ENCODE measurements at places on chromosomes 12 and 14.

GRCh38 chr14:99996951-99997571, 68.2 kb upstream of the EVL start:
- no peak for DNase-seq

DNA sequence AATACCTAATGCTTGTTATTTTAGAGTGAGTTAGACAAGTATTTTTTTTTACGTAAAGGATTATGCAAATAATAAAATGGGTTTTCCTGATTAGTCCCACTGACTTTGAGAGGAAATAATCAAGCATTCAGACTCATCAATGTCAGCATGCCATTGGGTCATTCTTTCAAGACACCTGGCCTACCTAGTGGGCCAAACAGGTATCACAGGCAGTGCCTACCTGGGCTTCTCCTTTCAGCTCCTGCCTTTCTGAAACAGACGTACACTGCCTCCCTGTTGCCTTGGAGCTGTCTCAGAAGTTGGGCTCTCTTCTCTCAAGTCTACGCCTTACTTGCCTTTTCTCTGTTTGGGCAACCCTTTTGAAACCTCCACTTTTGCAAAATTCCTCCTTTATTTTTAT, 545.6 kb downstream of the SNAPC1 start:
- no peak for DNase-seq

DNA sequence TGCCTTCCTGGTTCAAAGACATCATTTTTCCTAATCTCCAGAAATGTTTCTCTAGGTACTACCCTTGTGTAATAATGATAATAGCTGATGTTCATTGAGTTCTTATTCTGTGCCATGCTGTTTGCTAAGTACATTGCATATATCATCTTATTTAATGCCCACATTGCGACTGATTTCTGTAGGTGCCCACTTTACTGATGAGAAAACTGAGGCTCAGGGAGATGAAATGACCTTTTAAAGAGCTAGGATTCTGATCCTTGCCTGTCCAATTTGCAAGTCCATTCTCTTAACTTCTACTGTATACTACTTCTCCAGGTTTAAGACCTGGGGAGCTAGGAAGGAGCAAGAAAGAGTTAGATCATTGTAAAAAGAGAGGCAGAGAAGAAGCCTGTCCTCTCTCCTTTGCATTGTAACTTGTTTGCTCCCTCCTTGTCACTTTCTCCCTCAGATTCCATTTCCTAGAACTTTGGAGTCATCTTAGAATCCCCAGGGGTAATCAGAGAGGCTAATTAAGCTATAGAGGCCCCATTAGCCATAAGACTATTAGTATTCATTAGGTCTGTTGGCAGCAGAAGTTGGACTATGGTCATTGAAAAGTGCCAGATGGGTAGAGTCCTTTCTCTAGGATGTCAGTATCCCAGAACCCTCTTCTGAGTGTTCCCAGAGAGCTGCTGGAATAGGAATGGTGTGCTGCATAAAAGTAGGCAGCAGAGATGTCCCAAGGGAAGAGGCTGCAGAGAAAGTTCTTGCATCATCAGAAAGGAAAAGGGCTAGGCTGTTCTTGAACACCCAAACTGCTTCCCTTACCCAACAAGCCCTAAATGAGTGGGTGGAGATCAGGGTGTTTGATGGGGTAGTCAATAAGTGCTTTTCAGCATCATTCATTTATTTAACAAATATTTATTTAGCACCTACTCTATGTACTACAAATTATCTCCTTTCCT, 3.1 kb downstream of the DGKA start:
- DNase-seq: no peak

DNA sequence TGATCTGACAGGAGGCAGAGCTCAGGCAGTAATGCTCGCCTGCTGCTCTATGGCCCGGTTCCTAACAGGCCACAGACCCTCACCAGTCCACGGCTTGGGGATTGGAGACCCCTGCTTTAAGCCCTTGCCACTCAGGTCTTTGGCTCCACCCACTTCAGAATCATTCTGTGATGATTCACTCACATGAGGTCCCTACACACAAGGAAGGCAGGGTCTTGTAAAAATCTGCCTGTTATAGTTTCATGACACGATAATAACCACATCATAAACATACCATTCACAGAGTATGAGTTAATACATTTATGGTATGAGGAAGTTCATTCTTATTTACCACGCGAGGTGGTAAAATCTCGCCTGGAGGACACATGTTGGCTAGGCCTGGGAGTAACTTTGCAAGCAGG, 29.0 kb upstream of the MAX start:
- peak; percentile 34 for DNase-seq

DNA sequence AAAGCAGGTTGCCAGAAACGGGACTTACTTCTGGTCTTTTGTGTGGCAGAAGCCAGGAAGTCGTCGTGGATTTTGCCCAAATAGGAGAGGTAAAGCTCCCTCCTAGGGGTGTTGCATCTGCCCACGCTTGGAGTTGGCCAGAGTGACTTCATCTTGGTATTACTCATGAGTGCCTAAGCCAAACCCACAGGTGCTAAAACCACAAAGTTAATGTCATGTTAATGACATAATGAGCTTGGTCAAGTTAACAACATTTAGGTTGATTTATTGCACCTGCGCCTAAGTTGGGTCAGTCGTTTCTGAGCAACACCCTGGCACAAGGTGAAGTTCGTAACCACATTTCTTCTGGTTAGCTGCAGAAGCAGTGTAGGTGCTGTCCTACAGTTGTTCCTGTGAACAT, 225.2 kb downstream of the FUT8 start:
- DNase-seq: no peak

- no peak for DNase-seq
Measured at GRCh38 chr12:121454921-121455320, 55.0 kb downstream of the RNF34 start.

- DNase-seq: no peak
Measured at GRCh38 chr14:98477935-98478334, 794.1 kb downstream of the BCL11B start.

- no peak for DNase-seq
Measured at GRCh38 chr12:31005256-31005943, 68.3 kb upstream of the DDX11 start.

DNA sequence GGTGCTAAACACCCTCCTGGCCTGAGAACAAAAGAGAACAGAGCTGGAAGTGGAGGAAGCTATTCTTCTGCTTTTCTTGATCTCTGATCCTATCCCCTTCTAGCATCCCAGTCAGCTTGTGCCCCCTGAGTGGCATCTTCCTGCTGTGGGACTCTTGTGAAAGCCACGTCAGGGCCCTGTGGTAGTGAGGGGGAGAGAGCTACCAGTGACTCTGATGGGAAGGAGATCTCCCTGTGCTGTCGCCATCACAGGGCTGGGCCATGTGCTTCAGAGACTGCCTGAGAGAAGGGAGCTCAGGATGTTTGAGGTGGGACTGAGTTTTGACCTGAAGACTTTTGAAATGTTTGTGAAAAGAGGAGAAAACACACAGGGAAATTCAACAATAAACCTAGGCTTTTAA, 107.6 kb upstream of the FUT8 start:
- DNase-seq: no peak

- DNase-seq: peak; percentile 53
Measured at GRCh38 chr12:127162307-127162706, 1104.7 kb upstream of the TMEM132C start.

- DNase-seq: no peak
Measured at GRCh38 chr14:36874396-36875138, 212.9 kb downstream of the PAX9 start.

DNA sequence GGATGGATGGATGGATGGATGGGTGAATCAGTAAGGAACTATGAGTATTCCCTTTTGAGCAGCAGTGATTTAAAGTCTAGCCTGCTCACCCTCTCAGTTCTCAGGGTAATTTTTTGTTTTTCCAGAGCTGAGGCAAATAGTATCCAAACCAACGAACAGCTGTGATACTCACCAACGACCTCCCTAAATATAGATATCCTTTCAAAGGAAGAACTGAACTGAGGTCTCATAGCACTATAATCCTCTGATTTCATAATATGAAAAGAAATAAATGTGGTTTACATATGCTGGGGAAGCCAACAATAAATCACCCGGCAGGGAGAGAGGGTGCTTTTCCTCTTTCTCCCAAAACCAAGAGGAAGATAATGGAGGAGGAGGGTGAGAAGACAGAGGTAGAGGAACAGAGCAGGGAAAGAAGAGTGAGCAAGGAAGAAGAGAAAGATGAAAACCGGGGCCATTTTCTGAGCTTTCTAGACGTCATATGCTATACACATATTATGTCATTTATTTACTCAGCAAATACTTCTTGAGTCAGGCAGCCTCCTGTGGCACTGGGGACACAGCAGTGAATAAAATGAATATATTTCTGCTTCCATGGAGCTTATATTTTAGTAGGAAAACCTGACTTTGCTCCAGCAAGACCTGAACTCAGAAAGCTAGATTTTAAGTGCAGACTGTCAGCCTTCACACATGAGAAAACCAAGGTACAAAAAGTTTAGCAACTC, 710.7 kb upstream of the TBX3 start:
- no peak for DNase-seq

DNA sequence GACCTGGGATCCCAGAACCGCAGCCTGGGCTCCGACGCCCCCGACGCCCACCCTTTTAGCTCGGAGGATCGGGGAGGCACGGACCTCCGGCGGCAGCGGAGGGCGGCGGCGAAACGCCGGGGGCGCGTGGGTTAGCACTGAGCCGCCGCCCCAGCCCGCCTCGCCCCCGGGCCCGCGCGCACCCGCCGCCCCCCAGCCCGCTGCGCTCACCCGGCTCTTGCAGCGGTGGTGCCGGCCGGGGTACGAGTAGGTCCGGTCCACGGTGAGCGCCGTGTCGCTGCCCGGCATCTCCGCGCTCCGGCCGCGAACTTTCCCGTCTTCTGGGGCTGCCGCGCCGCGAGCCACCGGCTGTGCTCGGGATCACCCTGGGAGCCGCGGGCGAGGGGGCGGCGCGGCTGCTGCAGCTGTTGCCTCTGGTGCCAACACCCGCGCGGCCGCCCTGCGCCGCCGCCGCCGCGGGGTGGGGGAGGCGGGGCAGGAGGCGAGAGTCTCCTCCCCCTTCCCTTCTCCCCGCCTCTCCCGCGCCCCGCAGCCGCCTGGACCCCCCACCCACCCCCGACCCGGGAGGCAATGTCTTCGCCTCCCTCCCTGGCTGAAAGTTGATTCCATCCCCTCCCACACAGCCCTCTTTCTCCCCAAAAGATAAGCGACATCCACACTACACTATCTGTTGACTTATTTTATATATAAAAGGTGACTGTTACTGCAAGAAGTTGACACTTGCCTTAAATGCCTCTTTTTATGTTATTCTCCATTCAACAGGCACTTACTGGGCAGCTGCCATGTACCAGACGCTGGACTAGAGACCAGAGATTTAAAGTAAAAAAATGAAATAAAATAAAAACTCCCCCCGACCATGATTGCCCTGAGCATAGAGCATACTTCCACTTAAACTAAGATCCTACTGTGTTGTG, at the start of gene TMCC3:
TSS of gene TMCC3 (minus strand) at position 415 of the 914 bp plus-strand sequence. CDS start at position 288, 127 bp downstream.
- DNase-seq: peak; percentile 28

DNA sequence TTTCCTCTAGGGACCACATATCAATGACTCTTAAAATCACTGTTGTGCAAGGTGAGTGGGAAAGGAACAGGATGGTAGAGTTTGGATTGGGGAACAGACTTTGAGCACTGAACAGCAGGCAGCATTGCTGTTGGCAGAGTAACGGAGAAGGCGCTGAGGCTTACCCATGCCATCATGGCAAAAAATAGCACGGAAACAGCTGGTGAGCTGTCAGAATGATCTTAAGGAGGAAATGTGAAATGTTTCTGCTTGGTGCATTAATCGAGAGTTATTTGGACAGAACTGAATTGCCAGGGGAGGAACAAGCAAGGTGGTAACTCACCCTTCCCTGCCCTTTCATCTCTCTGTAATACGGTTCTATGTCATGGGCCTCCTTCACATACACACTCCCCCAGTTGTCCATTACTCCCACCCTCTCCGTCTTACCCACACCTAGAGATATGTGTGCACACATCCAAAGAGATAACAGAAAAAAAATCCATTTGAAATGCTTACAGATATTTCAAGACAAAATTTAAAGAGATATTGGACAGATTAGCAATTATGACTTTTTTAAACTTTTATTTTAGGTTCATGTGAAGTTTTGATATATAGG, 572.5 kb downstream of the DIO2 start:
- no peak for DNase-seq

- DNase-seq: no peak
Measured at GRCh38 chr12:6205761-6206160, 5.6 kb downstream of the CD9 start.

GRCh38 chr14:87351007-87351406, 642.0 kb downstream of the GALC start:
- no peak for DNase-seq

DNA sequence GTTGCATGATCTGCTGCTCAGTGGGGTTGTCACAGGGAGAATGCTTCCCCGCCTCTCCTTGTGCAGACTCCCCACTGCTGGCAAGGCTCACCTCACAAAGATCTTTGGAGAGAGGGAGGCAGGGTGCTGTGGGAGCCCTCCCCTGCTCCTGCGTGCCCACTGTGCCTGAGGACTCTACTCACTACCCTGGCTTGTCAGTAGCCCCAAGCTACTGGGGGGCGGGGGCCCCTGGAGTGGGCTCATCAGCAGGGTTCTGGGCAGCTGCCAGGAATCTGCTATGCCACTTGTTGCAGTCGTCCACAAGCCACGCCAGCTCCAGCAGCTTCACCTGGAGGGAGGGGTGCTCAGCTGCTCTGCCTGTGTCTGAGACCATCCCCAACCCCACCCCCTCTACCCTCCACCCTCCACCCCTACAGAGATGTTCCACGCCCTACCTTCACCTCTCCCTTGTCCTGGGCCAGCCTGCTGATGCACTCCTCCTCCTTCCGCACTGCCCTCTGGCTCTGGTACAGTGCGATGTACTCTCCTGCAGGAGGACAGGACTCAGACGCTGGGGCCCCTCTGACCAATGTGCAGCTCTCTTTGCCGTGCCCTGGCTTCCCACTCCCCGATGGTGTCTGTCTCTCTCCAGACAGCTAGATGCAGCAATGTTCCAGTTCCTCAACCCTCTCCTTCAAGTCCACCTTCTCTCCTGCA, 14.2 kb upstream of the BLTP3B start:
- no peak for DNase-seq

DNA sequence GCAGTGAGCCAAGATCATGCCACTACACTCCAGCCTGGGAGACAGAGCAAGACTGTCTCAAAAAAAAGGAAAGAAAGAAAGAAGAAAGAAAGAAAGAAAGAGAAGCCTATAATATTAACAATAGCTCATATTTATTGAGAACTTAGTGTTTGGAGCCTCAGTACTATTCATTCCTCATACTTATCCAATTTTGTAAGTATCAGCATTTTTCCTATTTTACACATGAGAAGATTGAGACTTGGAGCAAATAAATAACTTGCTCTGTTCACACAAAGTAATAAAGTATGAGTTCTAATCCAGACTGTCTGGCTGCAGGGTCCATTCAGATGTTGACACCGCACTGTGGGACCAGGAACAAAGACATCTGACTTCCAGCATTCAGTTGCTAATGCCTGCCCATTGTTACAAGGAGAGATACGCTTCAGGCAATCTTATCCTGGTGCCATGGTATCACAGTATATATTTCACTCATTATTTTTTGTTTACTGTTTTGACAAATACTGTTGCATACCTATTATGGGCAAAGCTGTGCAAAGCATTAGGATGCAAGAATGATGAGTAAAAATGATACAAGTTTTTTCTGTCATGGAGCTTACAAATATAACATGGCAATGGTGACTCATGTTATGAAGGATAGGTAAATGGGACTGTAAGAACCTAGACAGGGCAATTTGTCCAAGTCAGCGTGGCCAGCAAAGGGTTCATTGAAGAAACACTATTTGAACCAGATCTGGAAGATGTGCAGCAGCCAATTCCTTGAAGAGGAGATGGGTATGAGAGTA, 21.4 kb upstream of the TMTC2 start:
- no peak for DNase-seq

GRCh38 chr14:64705381-64706118, 1.3 kb downstream of the PLEKHG3 start:
- no peak for DNase-seq
